Fibroblast of the aortic adventitia (primary cell): ENCODE measurements at places on chromosomes 4 and X. TPM values are rescaled to one million over a fixed set of nuclear protein-coding genes. Genes with fewer than 3 reads are reported as not detected.

GRCh38 chr4:158050942-158051341, 121.9 kb downstream of the GASK1B start:
- DNase-seq: no peak

DNA sequence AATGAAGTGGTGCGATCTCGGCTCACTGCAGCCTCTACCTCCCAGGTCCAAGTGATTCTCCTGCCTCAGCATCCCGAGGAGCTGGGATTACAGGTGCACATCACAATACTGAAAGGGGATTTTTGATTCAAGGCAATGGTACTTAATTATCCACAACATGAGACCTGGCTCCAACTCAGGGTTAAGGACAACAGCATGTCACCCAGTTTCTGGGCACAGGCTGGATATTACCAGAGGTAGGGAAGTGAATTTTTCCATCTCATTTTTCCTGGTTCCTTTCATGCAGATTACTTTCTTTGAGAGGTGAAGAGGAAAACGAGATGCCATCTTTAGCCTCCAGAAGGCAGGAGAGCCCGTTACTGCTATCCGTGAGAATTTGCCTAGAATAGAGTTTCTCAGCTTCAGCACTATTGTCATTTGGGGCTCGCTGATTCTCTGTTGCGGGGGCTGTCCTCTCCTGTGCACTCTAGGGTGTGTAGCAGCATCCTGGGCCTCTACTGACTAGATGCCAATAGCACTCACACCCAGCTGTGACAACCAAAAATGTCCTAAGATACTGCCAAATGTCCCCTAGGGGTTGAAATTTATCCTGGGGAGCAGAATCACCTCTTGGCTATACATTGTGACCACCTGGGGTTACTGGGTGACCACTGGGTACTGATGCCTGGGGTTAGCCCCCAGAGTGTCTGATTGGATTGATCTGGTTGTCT, 121.8 kb upstream of the NDP start:
- no peak for DNase-seq

- peak; percentile 4 for DNase-seq
Measured at GRCh38 chr4:29336861-29337260, 1383.3 kb upstream of the PCDH7 start.

Gene CT45A3
- not detected in 2 replicates for total RNA-seq

Gene CCDC120
- 0.90 and 1.2 TPM in 2 replicates for total RNA-seq

Gene CYLC1
- not detected in 2 replicates for total RNA-seq

Gene FGF2
- 16.3 and 79.5 TPM in 2 replicates for total RNA-seq

Gene CACNA1F
- not detected in 2 replicates for total RNA-seq

Gene TLL1
- total RNA-seq: 0.09 and 1.5 TPM in 2 replicates
